Naive thymus-derived CD8-positive, alpha-beta T cell (primary cell): ENCODE measurements at places on chromosomes 11 and 22.

- H3K27me3 ChIP-seq = no peaks in the 10 kb centered on the region
- H3K4me1 ChIP-seq = peaks cover 57% of the 10 kb centered on the region
- H3K36me3 ChIP-seq = peaks cover 14% of the 10 kb centered on the region
- peak overlapping the region; percentile 78 for H3K4me3 ChIP-seq
- peak overlapping the region; percentile 86 for H3K27ac ChIP-seq
Observed at GRCh38 chr11:118785362-118785761, 5.6 kb downstream of the DDX6 start.

- no peak overlapping the region for H3K27ac ChIP-seq
- no peak overlapping the region for H3K4me3 ChIP-seq
Observed at GRCh38 chr11:80719292-80719646, 1278.4 kb upstream of the TENM4 start.

- peaks cover 2% of the 10 kb centered on the region for H3K4me1 ChIP-seq
- no peak overlapping the region for H3K27ac ChIP-seq
- no peaks in the 10 kb centered on the region for H3K36me3 ChIP-seq
- DNase-seq = no peak
- no peaks in the 10 kb centered on the region for H3K27me3 ChIP-seq
Observed at GRCh38 chr22:48647606-48648515, 1179.8 kb downstream of the BRD1 start.

- H3K4me3 ChIP-seq = no peak overlapping the region
- DNase-seq = no peak
- H3K36me3 ChIP-seq = no peaks in the 10 kb centered on the region
- no peaks in the 10 kb centered on the region for H3K4me1 ChIP-seq
- H3K27me3 ChIP-seq = peaks cover 9% of the 10 kb centered on the region
Observed at GRCh38 chr11:64598106-64598796, 7.2 kb downstream of the SLC22A12 start.

GRCh38 chr11:27064086-27064485 lies 23.5 kb downstream of the BBOX1 start:
- no peaks in the 10 kb centered on the region for H3K4me1 ChIP-seq
- no peak overlapping the region for H3K27ac ChIP-seq
- DNase-seq = no peak
- no peak overlapping the region for H3K4me3 ChIP-seq

DNA sequence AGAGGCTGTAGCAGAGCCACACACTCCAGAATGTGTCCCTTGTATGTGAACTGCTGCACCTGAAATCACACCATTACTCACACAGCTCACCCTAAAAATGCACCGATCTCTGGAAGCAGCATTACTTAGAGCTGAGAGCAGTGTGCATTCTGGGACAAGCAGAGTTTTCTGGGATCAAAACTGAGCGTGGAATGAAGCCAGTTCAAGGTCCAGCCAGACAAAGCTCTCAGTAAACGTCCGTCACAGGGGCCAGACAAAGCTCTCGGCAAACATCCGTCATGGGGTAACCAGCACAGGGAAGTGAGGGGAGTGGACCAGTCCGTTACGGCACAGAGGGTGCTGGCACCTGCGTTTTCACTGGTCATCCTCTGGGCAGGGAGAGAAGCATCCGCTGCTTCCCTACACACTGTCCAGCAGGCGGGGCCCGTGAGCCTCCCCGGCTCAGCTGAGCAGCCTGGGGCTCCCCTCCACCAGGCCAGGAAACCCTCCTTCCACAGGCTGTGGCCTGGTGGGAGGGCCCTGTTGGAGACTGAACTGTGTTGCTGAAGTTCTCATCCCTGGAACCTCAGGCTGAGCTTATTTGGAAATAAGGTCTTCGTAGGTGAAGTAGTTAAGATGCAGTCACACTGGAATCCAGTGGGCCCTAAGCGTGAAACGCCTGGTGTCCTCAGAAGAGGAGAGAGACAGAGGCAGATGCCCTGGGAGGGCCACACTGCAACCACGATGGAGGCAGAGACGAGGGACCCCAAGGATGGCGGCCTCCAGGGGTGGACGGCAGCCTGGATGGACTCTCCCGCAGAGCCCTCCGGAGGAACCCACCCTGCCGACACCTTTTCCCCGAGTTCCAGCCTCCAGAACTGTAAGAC lies 883.9 kb downstream of the BRD1 start:
- H3K4me1 ChIP-seq = peaks cover 1% of the 10 kb centered on the region
- H3K36me3 ChIP-seq = no peaks in the 10 kb centered on the region
- peaks cover 7% of the 10 kb centered on the region for H3K27me3 ChIP-seq
- no peak overlapping the region for H3K4me3 ChIP-seq
- H3K27ac ChIP-seq = no peak overlapping the region

- DNase-seq = no peak
- H3K36me3 ChIP-seq = no peaks in the 10 kb centered on the region
- no peaks in the 10 kb centered on the region for H3K4me1 ChIP-seq
- H3K27me3 ChIP-seq = peaks cover 28% of the 10 kb centered on the region
Observed at GRCh38 chr22:49184736-49185135, 642.9 kb downstream of the BRD1 start.

DNA sequence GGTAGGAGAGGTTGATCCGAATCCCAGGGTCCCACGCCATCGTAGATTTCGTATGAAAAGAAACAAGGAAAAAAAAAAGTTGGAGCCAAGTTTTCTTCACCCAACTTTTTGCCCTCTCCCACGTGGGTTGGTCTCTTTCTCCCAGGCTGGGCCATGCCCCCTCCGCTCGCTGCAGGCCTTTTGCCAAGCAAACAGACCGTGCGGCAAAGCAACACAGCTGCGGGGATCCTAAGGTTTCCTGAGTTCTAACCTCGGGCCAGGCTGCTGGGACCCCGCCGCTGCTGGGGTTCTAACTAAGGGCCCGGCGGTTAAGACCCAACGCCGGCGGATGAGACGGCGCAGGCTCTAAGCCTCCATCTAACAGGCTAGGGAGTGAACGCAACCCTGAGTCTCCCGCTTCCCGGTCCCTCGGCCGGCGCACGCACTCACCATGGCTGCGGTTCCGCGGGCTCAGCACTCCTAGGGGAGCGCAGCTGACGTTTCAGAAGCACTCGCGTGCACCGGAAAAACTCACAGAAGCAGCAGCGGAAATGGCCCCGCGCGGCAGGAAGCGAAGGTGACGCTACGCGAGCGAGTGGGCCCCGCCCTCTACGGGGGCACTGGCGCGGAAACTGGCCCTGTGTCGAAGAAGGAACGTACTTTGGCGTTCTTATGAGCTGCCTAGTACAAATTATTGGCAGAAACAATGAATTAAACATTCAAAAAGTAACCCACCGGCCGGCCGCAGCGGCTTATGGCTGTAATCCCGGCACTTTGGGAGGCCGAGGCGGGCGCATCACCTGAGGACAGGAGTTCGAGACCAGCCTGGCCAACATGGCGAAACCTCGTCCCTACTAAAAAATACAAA lies at the start of gene SNU13:
Gene SNU13 (minus strand): TSS at position 503 of the 847 bp plus-strand sequence. CDS start 71 bp downstream, at position 432.
- peak within 1 kb of the TSS; percentile 94 for H3K4me3 ChIP-seq
- H3K27ac ChIP-seq = peak within 1 kb of the TSS; percentile 99
- H3K4me1 ChIP-seq = peaks cover 14% of the 10 kb centered on the region
- H3K27me3 ChIP-seq = no peaks in the 10 kb centered on the region

DNA sequence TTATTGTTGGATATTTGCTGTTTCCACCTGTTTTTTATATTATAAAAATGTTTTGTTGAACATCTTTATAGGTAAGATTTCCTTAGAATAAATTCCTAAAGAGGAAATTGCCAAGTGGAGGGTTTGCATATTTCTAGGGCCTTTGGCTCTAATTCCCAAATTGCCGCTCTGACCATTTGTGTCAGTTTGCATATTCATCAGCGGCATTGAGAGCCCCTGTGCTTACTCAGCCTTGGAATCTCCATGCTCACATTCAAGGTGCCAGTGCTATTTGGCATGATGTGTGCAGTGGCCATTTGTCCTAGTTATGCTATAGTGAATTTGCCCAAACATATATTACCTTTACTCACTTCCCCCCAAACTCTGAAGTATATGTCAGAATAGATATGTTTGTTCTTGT lies 25.5 kb downstream of the KREMEN1 start:
- no peak for DNase-seq
- H3K4me1 ChIP-seq = no peaks in the 10 kb centered on the region
- no peaks in the 10 kb centered on the region for H3K36me3 ChIP-seq
- H3K27me3 ChIP-seq = peaks cover 9% of the 10 kb centered on the region
- H3K4me3 ChIP-seq = no peak overlapping the region

- no peaks in the 10 kb centered on the region for H3K4me1 ChIP-seq
- H3K36me3 ChIP-seq = no peaks in the 10 kb centered on the region
- DNase-seq = no peak
- H3K27ac ChIP-seq = no peak overlapping the region
- peaks cover 8% of the 10 kb centered on the region for H3K27me3 ChIP-seq
Observed at GRCh38 chr11:127470306-127470884, 469.8 kb upstream of the KIRREL3 start.

DNA sequence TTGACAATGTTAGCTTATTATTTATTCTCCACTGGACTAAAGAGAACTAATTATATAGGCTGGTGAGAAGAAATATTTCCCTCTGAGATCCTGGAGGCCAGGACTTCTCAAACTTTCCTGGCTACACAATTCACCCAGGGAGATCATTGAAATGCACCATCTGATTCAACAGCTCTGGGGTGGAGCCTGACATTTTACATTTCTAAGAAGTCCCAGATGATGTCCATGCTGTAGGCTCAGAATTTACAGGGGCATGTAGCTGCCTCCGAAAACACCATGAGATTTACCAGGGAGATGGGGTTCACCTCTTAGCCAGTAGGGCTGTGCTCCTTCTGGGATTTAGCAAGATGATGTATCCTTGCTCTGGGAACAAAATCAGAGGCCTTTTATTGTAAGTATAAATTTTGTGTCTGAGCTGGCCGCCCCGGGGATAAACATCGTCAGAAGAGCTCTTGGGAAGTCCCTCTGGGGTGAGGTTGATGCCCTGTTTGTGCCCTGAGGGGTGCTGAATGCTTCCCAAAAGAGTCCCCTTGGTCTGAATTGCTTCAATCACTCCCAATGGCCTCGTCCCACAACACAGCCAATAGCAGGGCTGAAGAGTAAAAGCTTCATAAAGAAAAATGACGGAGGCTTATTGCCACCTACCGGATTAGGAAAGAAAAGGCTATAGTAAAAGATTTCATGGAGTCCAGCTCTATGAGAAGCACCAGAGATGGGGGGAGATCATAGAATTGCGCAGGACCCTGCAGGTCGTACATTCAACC lies 33.4 kb upstream of the API5 start:
- no peaks in the 10 kb centered on the region for H3K4me1 ChIP-seq
- DNase-seq = no peak
- H3K27ac ChIP-seq = no peak overlapping the region
- no peak overlapping the region for H3K4me3 ChIP-seq
- no peaks in the 10 kb centered on the region for H3K36me3 ChIP-seq
- H3K27me3 ChIP-seq = peaks cover 1% of the 10 kb centered on the region

DNA sequence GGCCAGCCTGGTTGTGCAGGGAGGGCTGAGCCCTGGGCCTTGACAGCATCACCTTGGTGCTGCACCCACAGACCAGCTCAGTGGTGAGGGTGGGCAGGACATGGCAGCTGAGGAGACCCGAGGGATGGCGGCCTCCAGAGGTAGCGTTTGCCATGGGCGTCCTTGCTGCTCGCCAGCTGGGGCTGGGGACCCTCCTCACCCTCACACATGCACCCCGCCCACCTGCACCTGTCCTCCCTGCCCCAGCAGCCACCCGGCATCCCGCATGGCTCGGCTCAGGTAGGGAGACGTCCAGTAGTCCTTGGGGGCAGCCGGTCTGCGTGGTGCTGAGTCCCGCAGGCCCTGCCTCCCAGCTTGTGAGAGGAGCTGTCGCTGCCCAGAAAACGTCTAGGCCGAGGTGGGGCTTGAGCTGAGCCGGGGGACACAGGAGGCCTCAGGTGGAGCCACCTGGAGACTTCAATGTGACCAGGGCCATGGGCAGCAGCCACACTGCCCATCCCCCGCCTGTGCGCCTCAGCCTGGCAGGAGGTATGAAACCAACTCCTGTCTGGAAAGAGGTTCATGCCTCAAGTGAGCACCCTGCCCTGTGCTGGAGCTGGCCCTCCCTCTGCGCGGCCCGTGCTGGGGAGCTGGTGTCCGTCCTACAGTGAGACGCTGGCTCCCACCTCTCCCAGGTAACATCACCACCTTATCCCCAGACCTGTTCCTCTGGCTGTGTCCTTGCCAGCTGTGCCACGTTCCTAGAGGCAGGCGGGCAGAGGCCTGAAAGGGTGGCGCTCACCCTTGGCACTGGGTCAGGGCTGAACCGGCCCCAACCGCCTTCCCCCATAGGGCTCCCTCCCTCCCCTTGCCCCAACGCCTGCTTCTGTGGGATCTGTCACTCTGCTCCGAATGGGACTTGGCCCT lies 3.3 kb upstream of the TRABD start:
- no peaks in the 10 kb centered on the region for H3K36me3 ChIP-seq
- no peak overlapping the region for H3K4me3 ChIP-seq
- H3K27me3 ChIP-seq = no peaks in the 10 kb centered on the region
- peaks cover 12% of the 10 kb centered on the region for H3K4me1 ChIP-seq

- no peak overlapping the region for H3K27ac ChIP-seq
- no peak for DNase-seq
- H3K4me1 ChIP-seq = peaks cover 25% of the 10 kb centered on the region
- H3K27me3 ChIP-seq = no peaks in the 10 kb centered on the region
Observed at GRCh38 chr11:10021563-10021962, 272.5 kb downstream of the SBF2 start.

- H3K4me1 ChIP-seq = peaks cover 51% of the 10 kb centered on the region
- H3K4me3 ChIP-seq = no peak overlapping the region
- peaks cover 23% of the 10 kb centered on the region for H3K36me3 ChIP-seq
- H3K27me3 ChIP-seq = no peaks in the 10 kb centered on the region
- no peak for DNase-seq
Observed at GRCh38 chr22:41479671-41480396, 10.9 kb downstream of the ACO2 start.

- H3K4me1 ChIP-seq = peaks cover 22% of the 10 kb centered on the region
- no peak overlapping the region for H3K27ac ChIP-seq
- H3K4me3 ChIP-seq = peak overlapping the region; percentile 84
- H3K36me3 ChIP-seq = no peaks in the 10 kb centered on the region
- peaks cover 65% of the 10 kb centered on the region for H3K27me3 ChIP-seq
Observed at GRCh38 chr11:14974515-14975251, 2.5 kb upstream of the CALCA start.

DNA sequence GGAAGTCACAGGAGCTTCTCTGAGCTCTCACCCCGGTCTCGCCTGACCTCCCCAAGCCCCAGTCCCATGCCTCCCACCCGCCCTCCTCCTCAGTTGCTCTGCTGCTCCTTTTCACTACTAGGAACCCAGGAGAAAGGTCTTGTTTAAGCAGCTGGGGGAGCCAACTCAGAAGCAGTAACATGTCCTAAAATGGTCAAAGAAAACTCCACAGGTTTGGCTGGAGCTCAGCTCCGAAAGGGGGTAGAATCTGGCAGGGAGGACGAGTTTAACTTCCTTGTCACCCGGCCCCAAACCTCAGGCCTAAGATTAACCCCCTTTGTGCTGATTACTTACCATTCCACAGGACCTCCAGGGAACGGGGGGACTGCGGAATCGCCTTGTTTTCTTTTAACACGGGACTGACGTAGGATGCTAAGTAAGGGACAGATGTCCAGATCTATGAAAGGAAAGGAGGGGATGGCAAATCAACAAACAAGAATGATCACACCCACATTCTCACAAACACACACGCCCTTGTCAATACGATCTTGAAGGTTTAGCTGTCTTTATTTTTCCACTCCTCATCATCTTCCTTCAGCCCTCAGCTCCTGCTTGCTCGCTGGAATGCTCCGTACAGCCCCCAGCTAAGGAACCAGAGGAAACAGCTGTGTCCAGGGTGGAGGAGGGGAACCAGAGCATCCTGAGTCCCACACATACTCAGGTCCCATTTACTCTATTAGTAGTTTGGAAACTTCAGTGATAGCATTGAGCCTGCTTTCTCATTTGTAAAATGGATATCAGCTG lies 13.5 kb downstream of the PCSK7 start:
- no peaks in the 10 kb centered on the region for H3K27me3 ChIP-seq
- no peak overlapping the region for H3K27ac ChIP-seq
- peaks cover 8% of the 10 kb centered on the region for H3K4me1 ChIP-seq
- peaks cover 93% of the 10 kb centered on the region for H3K36me3 ChIP-seq
- DNase-seq = no peak
- no peak overlapping the region for H3K4me3 ChIP-seq

- no peaks in the 10 kb centered on the region for H3K36me3 ChIP-seq
- no peak for DNase-seq
- no peaks in the 10 kb centered on the region for H3K27me3 ChIP-seq
Observed at GRCh38 chr11:1089738-1090599, 15.3 kb downstream of the MUC2 start.
